ENCODE measurements at places on chromosomes 5 and 9. TPM values are rescaled to one million over a fixed set of nuclear protein-coding genes. Genes with fewer than 3 reads are reported as not detected.

GRCh38 chr5:89372176-89372575, 489.2 kb upstream of the MEF2C start:
- no peak for DNase-seq

DNA sequence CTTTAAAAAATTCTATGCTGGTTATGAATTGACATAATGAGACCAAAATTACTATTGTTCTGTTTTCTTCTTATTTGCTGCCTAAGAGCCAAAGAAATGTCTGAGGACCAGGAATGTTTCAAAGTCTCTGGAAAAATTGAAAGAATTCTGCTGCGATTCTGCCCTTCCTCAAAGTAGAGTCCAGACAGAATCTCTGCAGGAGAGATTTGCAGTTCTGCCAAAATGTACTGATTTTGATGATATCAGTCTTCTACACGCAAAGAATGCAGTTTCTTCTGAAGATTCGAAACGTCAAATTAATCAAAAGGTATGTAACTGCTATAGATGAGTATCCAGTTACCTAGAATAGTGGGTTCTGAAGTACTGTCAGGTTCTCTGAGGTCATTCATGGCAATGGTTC, 10.3 kb upstream of the DHFR start:
- DNase-seq: no peak

GRCh38 chr9:124450241-124450924, at the start of gene ADGRD2:
Gene ADGRD2, plus strand, starts transcription at chr9:124450451. Its CDS starts 1,216 bp downstream, at chr9:124451667.
- DNase-seq: no peak

GRCh38 chr5:142696379-142696778, 10.5 kb upstream of the FGF1 start:
- no peak for DNase-seq

DNA sequence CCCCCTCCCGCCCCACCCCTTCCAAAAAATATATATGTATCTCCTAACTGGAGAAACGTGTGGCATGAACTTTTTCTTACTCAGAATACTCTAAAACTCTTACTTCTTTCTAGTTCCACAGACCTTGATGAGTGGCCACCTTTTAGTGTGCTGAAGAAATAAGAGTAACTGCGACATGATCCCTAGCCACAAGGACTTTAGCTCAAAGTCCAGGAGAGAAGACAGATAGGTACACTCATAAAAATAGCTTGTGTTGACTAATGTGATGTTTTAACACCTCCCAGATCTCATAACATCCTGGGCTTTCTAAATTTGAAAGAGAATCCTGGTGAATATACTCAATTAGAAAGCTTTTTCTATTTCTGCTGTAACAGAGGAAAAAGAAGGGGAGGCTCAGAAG, 1005.0 kb upstream of the DMAC1 start:
- no peak for DNase-seq

- no peak for DNase-seq
Observed at GRCh38 chr9:4814913-4815312, 22.2 kb downstream of the RCL1 start.

GRCh38 chr5:14238272-14238671, 95.1 kb downstream of the TRIO start:
- DNase-seq: no peak

GRCh38 chr5:10857338-10857733, 96.3 kb upstream of the DAP start:
- DNase-seq: no peak

DNA sequence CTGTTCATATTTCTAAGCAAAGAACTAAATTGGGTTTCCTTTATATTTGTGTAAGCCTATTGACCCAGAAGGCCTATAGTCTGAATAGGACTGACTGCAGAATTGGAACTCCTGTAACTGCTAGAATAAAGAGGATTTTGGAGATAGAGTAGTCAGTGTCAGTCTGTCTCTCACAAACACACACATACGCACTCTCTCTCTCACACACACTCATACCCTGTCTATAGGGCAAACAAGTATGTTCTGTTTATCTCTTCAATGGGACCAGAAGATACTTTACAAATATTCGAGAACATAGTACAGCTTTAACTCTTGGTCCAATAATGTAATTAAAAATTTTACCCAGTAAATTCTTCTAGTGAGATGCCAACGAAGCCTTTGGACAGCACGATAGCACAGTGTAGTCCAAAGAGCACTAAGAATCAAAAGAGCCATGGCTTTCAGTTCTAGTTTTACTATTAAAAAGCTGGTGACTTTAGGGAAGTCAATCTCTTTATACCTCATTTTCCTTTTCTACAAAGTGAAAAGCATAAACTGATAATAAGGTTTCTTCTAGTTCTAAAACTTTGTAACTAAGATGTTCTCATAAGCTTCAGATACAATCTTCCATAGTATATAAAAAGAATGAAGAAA, 19.3 kb downstream of the ABHD17B start:
- no peak for DNase-seq

DNA sequence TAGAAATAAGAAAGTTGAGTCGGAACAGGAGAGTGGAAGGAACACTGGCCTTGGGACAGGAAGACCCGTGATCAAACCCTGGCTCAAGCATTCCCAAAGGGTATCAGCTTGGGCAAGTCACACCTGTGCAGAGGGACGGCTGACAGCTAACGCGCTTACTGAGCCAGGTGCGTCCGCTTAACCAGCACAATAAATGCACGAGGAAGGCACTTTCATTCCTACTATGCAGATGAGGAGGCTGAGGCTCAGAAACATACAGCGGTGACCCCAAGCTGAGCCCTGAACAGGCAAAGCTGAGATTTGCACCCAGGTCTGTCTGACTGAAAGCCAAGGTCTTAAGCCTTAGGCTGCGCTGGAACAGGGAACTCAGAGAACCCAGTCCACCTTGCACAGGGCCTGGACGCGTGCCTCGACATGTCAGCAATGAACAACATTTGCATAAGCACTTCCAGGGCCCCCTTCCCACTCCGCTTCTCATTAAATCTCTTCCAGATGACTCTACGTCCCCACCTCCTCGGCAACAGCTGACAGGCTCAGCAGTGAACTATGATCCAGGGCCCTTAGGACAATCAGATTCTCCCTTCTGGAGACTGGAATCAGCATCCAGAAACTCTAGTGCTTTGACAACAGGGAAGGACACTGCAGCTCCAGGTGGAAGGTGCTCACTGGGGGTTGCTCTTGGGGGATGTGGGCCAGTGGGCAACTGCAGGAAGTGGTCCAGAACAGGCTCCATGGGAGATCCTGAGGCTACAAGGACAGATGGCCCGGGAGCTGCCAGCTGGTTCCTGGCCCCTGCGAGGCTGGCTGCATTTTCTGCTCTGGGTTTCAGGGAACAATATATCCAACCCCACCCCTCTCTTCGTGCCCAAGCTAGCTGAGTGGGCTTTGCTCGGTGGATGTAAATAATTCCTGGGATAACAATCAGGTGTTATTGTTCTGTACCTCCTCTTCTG, 35.2 kb downstream of the SH3PXD2B start:
- DNase-seq: no peak

GRCh38 chr9:86454701-86455615, 100.7 kb upstream of the TUT7 start:
- DNase-seq: no peak

GRCh38 chr9:304106-304505, 89.4 kb downstream of the DOCK8 start:
- no peak for DNase-seq

GRCh38 chr5:72020161-72020983, 86.9 kb upstream of the MAP1B start:
- no peak for DNase-seq

- DNase-seq: no peak
Observed at GRCh38 chr5:148636353-148636752, 18.0 kb downstream of the HTR4 start.

- DNase-seq: no peak
Observed at GRCh38 chr9:134141906-134142305, 6.0 kb downstream of the WDR5 start.

DNA sequence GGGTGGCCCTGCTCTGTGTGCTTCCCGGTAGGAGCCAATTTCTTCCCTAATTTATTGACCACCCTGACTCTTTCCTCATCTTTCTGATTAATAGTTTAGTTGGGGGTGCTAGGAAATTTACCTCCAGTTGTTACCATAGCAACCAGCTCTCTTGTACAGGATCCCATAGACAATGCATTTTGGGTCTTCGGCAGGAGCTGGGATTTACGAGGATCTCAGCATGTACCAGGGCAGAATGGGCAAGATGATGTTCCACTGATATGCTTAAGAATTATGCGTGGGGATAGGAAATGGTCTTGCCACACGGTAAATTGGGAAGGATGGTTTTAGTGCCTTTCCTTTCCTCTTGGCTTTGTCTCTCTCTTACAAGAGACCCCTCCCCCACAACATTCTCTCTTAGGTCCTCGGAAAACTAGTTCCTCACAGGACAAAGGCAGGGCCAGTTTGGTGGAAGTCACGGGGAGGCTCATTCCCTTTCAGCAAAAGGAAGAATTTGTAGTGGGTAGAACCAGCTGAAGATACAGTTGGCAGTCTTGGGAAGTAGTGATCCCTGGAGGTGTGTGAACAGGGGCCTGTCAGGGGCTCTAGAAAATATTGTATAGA, 133.4 kb upstream of the SHB start:
- no peak for DNase-seq

DNA sequence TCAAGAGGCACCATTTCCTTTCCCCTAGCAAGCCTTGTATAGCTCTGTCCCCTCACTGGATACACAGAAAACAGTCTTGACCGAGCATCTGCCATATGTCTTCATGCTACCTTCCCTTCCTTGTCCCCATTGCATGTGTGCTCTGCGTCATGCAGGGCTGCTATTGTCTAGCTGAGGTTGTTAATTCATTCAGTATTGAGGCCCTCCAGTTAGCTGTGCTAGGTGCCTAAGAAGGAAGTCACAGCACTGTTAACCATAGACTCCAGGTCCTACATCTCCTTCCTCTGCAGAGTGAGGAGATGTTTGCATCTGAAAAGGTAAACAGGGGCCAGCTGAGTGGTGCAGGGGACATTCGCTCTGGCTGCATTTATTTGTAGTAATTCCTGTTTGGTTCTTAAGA, 48.2 kb downstream of the SLC1A3 start:
- DNase-seq: no peak

GRCh38 chr5:102760815-102761214, 5.7 kb downstream of the PAM start:
- no peak for DNase-seq

- DNase-seq: no peak
Observed at GRCh38 chr9:93324191-93324834, 127.2 kb upstream of the FAM120A start.

DNA sequence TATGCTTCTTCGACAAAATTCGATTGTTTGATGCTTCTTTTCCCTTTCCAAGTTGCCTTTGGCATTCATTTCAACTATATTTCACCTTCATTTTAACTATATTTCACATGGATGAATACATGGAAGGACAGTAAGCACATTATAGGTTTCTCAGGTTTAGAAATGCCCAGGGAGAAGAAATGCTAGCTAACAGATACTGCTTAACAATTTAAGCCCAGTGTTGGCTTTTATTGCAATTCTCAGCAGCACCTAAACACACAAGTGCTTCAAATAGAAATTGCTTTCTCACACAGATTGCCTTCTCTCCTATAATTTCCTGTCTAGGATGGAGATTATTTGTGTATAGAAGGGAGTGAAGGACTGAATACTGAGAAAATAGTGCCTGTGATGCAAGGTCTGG, 30.2 kb upstream of the SMC5 start:
- DNase-seq: no peak

GRCh38 chr9:31700252-31701045, 684.0 kb upstream of the ACO1 start:
- DNase-seq: no peak

DNA sequence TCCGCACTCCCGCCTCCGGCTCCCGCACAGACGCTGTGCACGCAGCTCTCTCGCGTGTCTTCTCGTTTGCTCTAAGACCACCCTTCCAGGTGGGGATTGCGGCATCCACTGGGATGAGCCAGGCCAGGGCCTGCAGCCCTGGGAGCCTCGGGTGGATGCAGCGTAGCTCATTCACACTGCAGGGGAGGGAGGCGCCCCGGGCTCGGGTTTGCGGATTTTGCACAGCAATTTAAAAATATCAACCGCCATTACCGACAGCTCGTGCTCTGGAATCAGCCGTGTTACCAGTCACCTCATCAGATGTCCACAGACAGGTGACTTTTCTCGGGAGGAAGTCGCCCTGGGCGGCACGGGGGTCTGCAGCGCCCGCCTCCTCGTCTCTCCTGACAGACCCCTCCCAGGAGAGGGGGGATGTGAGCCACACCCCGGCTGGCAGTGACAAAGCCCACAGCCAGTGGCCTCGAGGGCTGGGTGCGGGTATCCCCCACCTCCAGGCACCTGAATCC, 20.8 kb upstream of the SLC6A3 start:
- DNase-seq: no peak

DNA sequence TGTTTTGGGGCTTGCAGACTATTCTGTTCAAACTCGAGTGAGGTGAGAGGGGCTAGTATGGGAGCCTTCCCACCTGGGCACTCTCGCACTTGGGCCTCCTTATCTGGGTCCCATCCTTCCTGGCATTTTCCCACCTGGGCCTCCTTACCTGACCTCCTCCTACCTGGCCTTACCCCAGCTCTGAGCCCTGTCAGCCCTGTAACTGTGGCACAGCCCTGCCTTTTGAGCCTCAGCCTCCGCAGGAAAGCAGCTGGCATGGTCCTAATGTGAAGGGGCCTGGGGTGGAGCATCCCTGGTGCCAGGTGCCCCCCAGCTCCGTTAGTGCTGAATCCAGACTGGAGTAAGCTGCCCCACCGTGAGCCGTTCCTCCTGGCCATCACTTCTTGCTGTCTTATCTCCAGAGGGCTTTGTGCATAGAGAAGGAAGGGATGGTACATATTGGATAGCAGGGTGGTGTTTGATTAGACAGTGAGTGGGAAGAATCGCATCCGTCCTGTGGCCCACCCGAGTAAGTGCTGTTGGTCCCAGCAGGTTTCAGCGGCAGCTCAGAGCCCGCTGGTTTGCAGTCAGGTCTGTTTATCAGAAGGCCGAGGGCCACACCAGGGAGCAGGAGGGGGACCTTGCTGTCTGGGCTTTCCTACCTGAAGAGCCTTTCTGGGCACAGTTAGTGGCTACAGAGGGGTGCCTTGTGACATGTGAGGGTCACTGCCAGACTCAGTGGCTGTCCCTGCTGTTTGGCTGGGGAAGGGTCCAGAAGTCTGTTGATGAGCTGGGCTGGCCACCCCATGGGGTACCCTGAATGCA, 76.5 kb downstream of the WNK2 start:
- DNase-seq: no peak

DNA sequence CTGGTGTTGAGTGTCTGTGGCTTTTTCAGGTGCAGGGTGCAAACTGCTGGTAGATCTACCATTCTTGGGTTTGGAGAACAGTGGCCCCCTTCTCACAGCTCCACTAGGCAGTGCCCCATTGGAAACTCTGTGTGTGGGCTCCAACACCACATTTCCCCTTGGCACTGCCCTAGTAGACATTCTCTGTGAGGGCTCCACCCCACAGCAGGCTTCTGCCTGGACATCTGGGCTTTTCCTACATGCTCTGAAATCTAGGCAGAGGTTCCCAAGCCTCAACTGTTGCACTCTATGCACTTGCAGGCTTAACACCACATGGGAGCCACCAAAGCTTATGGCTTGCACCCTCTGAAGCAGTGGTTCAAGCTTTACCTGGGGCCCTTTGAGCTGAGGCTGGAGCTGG, 80.9 kb downstream of the BARX1 start:
- no peak for DNase-seq

CORO2A gene
- 2.5 TPM for total RNA-seq

AGTPBP1 gene
- 8.2 TPM for total RNA-seq

SLC6A18 gene
- total RNA-seq: not detected

PTGS1 gene
- total RNA-seq: 32.4 TPM

PTTG1 gene
- 152 TPM for total RNA-seq

ZDHHC11B gene
- not detected for total RNA-seq

KDM4C gene
- total RNA-seq: 10.6 TPM

DDX4 gene
- not detected for total RNA-seq

TMEM215 gene
- total RNA-seq: not detected

CHSY3 gene
- not detected for total RNA-seq

GADD45G gene
- total RNA-seq: not detected

All from HFFc6 (cell line).